ENCODE measurements at places on chromosomes 6 and 20. TPM values are rescaled to one million over a fixed set of nuclear protein-coding genes. Genes with fewer than 3 reads are reported as not detected.

- no peak for DNase-seq
Observed at GRCh38 chr6:103983860-103984259, 875.9 kb downstream of the HACE1 start.

DNA sequence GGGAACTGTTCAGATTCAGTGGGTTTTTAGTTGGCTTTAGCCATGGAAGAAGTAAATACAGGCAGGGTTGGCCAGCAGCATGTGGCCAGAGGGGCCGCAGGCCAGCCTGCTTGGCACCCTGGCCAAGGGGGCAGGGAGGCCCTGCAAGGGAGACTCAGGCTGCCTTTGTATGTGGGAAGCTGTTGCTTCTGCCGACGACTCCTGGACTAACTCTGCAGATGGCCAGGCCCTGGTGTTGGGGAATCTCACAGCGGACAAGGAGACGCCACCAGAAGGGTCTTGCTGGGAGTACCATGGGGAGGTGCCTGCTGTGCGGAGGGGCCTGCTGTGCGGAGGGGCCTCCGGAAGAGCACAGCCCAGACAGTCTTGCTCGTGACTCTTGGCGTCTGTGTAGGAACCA lies 25.2 kb downstream of the PYGB start:
- DNase-seq = peak; percentile 64

DNA sequence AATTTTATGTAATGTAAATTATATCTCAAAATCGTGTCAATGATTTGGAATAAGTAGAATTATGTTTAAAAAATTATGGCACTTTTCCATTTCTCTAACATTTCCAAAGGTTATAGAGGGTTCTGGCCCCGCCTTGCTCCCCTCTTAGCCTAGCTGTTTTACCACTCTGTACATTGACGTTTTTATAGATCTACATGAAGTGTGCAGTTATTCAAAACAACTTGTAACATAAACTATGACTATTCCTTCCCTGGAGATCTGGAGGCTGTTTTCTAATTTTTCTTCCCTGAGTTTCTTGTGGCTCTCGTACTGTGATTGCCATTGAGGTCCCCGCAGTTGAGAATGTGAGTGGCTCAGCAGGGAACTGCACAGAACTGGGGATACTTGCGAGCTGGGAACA lies 48.4 kb downstream of the IYD start:
- no peak for DNase-seq

- no peak for DNase-seq
Observed at GRCh38 chr6:170355661-170356060, 49.1 kb downstream of the FAM120B start.

GRCh38 chr20:16476032-16476431 lies 97.2 kb downstream of the KIF16B start:
- DNase-seq = no peak

Gene OR12D1
- not detected for total RNA-seq

Gene TENT5A
- total RNA-seq = 29.3 TPM

Gene OR2J3
- total RNA-seq = not detected

Gene ATXN1
- total RNA-seq = 37.7 TPM

Measured in sigmoid colon (tissue), 7 donors.